ENCODE measurements at places on chromosomes 5 and 9. TPM values are rescaled to one million over a fixed set of nuclear protein-coding genes. Genes with fewer than 3 reads are reported as not detected.

Gene BDP1
- total RNA-seq, result 27.5 TPM

- no peak for DNase-seq
- no peaks in the 10 kb centered on the region for H3K27me3 ChIP-seq
- H3K36me3 ChIP-seq, result no peaks in the 10 kb centered on the region
- no peak overlapping the region for H3K4me3 ChIP-seq
Measured at GRCh38 chr9:26216702-26217101, 538.5 kb upstream of the TUSC1 start.

Gene LHX6
- total RNA-seq, result 18.4 TPM

GRCh38 chr9:89711866-89712265 lies 107.1 kb downstream of the GADD45G start:
- H3K4me3 ChIP-seq, result no peak overlapping the region
- H3K27ac ChIP-seq, result no peak overlapping the region
- no peaks in the 10 kb centered on the region for H3K27me3 ChIP-seq
- H3K36me3 ChIP-seq, result no peaks in the 10 kb centered on the region
- no peak for DNase-seq

DNA sequence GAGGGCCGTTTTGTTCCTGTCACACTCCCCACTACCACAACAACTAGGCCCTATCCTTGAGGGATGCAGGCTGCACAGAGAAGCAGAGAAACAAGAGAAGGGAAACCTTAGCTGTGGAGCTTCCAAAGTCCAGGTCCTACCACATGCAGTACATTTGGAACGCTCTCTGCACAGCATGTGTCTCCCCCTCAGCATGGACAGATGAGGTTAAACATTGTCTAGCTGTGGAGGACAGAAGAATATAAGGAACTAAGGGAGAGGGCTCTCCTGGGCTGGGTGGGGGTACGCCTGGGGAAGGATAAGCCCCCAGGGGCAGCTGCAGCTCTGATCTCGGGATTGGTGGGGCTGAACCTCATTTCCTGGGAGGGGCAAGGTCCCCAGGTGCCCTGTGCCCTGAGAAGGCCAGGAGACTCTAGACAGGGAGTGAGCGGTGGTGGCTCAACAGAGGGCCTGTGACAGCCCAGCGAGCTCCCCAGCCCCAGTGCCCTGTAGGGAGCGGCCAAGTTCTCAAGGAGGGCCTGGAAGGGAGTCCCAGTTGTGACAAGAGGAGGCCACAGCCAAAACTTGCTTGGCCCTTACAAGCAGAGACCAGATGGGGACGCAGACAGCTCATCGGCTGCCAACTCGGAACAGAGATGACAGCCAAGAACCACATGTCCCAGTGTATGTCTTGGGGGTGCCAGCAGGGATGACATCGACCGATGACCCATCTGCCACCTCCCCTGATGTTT lies 30.1 kb downstream of the TSPAN17 start:
- no peaks in the 10 kb centered on the region for H3K4me1 ChIP-seq
- no peak overlapping the region for H3K27ac ChIP-seq
- no peak for DNase-seq
- peaks cover 24% of the 10 kb centered on the region for H3K27me3 ChIP-seq
- no peaks in the 10 kb centered on the region for H3K36me3 ChIP-seq
- H3K4me3 ChIP-seq, result no peak overlapping the region

Measured in endothelial cell of umbilical vein (primary cell).